ENCODE measurements at places on chromosomes 4 and X.

- DNase-seq: no peak
Observed at GRCh38 chr4:73868206-73869129, 725 bp upstream of the CXCL1 start.

GRCh38 chr4:1214101-1215095 lies 34.5 kb downstream of the CTBP1 start:
- no peak for DNase-seq

GRCh38 chr4:37964734-37965457 lies 4.7 kb downstream of the PTTG2 start:
- DNase-seq: no peak

GRCh38 chr4:84957514-84958420 lies 8.7 kb downstream of the WDFY3 start:
- DNase-seq: no peak

- DNase-seq: no peak
Observed at GRCh38 chr4:26148927-26149326, 171.9 kb upstream of the RBPJ start.

DNA sequence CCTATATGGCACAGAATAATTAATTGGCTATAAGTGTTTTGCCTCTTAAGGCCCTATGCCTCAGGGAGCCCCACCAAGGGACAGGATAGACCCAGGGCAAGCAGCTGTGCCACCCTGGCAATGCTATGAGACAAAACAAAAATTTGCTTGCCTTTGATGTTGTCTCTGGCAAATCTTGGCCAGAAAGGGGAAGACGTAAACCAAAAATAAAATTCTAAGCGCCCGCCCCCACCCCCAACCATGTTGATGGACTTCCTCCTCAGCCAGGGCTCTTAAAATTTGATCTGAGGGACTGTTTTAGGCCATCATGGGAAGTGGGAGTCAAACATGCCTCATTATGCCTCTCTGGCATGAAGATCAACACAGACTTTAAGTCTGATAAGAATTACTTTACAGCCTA lies 130.5 kb upstream of the APOOL start:
- DNase-seq: no peak

DNA sequence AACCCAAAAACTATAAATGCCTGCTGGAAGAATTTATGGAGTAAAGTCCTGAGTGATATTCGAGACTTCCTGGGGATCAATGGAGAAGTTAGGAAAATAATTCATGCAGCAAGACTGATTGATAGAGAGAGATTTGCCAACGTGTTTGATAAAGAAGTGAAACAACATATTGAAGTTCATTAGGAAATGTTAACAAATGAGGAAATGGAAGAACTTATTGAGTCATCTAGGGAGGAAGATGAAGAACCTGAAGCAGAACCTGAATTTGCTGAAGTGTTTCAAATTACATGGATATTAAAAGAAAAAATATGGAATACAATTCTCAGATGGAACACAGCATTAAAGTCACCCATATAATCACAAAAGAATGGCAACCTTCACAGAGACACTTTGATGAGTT lies 39.0 kb downstream of the DDX60 start:
- DNase-seq: no peak

DNA sequence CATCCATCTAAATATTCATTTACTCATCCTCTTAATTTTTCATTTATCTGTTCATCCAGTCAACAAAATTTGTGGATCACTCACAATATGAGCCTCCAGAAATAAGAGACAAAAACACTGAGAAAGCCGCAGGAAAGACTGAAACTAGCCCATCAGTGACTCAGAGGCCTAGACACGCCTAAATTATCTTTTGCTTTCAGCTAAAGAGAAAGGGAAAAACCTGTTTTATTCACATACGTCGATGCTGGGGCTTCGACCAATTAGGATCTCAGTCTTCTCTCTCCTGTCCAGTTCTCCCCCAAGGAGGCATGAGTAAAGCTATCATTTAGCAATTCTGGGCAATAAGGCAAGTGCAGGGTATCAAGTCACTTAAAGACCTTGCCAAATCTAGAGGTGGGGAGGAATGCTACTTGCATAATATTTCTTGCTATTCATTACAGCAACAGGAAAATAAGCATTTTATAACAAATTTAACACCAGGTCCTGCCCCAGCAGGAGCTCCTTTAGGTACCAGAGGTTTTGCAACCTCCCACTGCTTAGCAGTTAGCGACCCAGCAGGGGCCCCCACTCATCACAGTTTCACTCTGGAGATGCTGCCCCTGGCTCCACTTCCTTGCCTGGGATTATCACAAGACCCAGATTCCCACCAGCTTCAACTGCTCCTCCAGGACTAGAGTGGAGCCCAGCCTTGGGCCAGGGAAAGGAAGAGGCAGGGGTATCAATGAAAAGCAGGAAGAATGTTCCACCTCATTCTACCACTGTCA lies 30.1 kb upstream of the TMEM154 start:
- no peak for DNase-seq

DNA sequence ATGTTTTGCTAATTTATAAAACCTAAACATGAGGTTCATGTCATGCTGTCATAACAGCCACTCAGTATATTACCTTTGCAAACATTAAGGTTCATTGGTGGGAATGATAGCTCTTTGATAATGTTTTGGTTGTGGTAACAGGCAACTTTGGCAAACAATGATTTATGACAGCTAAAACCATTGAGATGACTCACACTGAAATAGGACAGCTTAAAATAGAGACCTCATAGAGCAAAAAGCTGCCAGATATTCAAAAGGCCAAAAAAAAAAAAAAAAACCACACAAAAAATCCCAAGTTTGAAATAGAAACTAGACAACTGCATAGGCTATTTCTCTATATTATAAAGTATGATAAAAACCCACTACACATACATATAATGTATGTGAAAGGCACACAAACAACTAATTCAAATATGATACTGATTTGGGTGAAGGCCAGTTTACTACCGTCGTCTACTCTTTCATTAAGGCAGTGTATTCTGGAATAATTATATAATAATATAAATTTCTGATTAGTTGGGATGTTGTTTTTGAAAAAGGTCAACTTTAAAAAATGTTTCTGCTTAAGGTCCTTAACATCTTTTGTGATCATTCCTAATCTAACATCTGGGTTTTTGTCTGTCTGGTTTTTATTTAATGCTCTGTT lies 646.0 kb upstream of the PITX2 start:
- peak; percentile 38 for DNase-seq

DNA sequence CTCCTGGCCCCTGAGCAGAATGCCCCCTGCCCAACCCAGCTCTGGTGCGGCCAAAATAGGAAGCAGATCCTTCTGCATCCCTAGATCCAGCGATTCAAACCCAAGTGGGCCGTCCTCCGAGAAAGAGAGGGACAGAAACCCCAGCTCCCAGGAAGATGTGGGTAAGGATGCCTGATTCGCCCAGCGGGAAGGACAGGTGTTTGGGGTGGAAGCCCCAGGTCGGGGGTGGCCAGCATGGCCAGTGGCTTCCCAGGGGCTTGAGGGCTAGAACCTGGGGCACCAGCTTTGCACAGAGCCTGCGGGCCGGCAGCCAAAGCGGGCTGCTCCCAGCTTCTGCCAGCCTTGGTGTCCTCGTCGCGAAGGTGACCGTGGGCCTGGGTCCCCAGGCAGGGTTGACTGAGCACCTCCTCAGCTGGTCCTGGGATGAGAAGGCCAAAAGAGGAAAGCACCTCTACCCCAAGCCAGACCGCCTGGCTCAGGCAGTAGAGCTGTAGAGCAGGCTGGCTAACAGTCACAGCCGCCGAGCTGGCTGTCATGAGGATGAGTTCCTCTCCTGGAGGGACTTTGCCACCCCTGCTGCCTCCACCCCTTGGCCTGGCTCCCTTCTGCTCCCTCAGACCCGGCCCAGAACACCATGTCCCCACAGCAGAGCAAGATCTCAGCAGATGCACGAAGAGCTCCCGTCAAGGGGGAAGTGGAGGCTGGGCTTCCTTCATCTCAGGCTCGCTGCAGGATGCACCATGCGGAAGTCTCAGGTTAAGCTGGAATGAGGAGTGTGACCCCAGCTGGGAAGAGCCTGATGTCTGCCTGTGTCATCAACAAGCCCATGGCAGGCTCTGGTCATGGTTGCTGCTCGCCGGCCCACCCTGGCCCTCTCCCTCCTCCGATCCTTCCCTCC lies 59.9 kb downstream of the CPZ start:
- no peak for DNase-seq

DNA sequence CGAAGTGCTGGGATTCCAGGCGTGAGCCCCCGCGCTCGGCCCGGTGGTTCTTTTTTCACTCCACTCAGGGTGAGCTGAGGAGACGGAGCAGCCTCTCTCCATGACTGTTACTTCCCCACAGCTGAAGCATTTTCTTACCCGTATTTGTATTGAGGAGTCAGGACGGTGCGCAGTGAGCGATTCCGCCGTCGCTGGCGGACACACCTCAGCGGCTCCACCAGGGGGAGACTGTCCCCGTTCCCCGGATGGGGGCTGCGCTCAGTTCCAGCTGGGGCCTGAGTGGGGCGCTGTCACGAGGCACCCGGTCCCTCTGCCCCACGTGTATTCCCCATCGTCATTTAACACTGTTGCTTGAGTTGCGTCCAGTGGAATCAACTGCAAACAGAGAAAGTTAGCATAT lies 844.0 kb upstream of the FRG1 start:
- DNase-seq: no peak

GRCh38 chrX:15277604-15278003 lies 7.7 kb upstream of the ASB9 start:
- no peak for DNase-seq

DNA sequence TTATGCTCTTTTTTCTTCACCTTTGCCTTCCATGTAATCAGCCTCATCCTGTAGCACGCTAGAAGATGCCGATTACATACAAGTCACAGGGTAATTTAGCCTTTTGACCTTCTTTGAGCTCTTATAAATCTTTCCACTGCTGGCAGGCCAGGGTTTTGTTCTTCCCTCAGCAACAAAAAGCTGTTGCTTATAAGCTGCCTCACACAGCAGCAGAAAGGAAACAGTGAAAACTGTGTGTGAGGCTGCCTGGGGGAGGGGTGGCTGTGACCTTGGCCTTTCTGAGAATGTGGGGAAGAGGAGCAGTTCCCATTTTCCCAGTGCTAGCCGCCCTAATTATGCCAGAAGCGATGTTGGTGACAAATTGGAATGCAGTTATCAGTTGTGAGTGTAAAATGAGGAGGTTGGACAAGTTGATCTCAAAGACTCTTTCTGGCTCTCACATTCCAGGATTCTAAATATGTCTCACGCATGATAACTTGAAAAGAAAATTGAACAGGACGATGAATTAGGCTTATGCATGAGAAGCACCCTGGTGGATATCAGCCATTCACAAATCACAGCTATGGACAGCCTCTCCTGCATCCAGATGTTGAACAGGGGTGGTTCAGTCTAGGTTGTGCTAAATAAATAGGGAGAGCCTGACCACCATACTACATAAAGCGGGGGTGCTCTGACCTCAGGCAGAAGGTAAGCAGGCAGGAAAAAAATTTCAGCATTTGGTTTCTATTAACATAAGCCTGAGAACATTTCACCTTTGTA lies 25.7 kb downstream of the SLITRK2 start:
- no peak for DNase-seq

DNA sequence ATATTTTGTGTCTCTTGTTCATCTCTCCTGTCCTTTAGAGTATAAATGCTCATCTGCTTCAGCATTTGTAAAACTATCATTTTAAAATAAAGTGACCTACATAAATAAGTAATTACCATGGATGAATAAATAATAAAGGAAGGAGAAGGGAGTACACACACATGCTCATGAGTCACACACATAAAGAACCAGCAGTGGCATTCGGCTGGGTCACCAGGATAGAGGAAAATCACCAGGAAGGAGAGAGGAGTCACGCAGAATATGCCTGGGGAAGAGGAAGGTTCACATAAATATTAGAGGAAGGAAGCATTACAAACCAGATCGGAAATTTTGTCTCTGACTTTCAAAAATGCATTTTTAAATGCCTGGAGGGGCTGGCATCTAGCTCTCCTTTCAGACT lies 38.5 kb upstream of the MED14 start:
- no peak for DNase-seq

GRCh38 chr4:123816462-123816861 lies 419.9 kb downstream of the SPRY1 start:
- DNase-seq: no peak

DNA sequence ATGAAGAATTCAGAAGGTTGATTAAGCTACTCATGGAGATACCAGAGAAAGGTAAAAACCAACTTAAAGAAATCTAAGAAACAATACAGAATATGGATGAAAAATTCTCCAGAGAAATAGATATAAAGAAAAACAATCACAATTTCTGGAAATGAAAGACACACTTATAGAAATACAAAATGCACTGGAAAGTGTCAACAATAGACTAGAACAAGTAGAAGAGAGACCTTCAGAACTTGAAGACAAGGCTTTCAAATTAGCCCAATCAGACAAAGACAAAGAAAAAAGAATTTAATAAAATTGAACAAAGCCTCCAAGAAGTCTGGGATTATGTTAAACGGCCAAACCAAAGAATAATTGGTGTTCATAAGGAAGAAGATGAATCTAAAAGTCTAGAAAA lies 9.6 kb downstream of the STBD1 start:
- no peak for DNase-seq

DNA sequence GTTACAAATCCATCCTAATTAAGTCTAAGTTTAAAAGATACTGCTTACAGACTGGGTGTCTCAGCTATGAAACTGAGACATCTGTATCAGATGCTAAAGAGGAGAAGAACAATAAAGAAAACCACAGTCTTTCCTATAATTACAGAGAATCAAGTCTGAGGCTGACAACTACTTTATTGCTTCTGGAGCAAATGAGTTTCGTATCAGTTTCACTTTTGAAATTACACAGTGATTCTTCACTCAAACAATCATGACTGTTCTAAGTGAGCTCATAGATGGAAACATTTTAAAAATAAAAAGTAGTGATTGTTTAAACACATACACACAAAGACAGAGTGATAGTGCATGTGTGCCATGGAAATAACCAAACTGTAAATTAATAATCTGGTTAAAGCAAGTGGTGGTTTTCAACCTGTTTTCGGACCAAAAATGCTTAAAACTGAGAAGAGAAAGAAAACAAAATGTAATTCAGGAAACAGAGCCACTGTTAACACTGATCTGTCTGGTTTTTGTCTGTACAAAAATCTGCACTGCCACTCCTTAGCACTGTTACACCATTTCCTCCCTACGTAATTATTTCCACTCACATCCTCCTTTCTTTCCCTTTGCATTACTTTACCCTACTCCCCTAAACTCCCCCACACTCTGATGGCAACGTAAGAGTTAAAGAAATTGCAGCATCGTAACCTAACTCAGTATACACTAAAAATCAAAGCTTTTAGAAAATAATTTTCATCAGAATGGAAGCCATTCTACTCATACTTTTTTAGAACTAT lies 12.5 kb downstream of the RFC1 start:
- no peak for DNase-seq

DNA sequence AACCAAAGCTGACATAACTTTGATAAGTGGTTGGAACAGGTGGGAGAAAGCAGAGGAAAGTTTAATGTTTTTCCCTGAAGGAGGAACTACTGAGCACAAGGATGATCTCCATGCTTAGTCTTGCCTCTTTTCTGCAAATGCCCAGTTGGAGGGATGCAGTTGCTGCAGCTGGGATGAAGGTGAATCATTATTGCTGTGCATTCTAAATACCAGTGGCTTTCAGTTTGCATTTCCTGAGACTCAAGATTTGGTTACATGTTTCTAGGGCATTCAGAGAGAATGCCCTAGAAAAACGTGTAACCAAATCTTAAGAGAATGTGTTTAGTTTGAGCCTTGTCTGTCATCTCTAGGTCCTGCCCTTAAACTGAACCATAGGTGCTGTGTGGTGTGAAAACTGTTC lies 42.2 kb downstream of the METTL14 start:
- DNase-seq: no peak
